ENCODE measurements at places on chromosomes 4 and X.

GRCh38 chrX:98501426-98501825 lies 1617.7 kb downstream of the RPA4 start:
- no peak for DNase-seq

GRCh38 chr4:10113362-10114047 lies 3.1 kb downstream of the WDR1 start:
- no peak for DNase-seq

- no peak for DNase-seq
Measured at GRCh38 chr4:87523307-87523706, 5.9 kb downstream of the SPARCL1 start.

- peak; percentile 19 for DNase-seq
Measured at GRCh38 chr4:36394352-36394903, 113.0 kb downstream of the DTHD1 start.

DNA sequence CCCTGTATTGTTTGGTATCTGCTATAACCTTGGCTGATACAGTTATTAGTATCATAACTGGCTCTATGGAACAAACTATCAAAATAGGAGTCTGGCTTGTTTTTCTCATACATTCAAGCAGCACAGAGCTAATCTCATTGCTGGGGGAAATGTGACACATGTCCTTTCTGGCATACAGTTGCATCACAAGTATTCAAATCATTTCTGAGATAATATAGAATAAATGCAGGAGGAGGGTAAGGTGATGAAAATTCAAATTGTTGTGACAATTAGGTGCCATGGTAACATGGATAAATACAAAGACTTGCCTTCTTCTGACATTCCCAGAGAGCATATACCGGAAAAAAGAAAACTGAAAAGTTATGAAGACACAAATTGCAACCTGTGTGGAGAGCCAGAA lies 2706.8 kb downstream of the ARAP2 start:
- DNase-seq: no peak

Data from stimulated activated CD8-positive, alpha-beta memory T cell treated with anti-CD3 and anti-CD28 coated beads, Interleukin-7, amount 100 ng/mL, for 4 hours (primary cell).